ENCODE measurements at places on chromosomes 6 and 20.

- no peak for DNase-seq
These were observed 61.9 kb upstream of the AKIRIN2 start for GRCh38 chr6:87763901-87764300.

DNA sequence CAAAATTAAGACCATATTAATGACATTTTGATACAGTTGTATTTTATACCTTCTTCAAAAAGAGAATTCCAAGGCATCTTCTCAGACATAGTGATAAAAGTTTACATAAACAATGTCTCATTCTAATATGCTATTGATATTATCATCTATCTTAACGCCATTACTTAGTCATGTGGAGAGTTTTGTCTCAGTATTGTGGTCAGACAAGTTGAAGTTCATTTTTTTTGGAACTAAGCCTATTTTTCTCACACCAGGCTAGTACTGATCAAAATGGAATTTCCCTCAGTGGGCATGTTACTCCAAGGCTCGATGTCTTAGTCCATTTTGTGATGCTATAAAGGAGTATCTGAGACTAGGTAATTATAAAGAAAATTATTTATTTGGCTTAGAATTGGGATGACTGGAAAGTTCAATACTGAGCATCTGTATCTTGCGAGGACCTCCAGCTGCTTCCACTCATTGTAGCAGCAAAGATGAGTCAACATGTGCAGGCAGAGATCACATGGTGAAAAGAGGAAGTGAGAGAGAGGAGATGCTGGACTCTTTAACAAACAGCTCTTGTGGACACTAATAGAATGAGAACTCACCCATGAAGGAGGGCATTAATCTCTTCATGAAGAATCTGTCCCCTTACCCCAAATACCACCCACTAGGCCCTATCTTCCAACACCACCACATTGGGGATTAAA, 825.5 kb upstream of the MANEA start:
- DNase-seq, result no peak

- DNase-seq, result no peak
These were observed 553.3 kb downstream of the C6orf118 start for GRCh38 chr6:164756142-164756541.

DNA sequence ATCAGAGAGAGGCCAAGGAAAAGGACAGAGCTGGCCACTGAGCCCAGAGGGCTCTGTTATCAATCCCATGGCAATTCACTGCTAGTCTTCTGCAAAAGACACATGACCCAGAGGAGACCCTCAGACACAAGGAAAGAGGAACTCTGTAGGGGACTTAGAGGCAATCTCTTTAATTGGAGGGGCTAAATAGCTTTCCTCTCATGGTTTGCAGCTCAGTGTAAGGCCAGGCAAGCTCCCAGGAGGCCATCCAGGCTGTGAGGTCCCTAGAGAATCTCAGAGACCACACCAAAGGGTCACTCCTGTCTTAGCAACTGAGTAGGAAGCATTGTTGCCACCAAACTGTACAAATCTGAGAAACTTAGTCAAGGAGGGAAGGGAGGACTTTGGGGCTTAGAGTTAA, 10.0 kb upstream of the HLA-DOA start:
- no peak for DNase-seq

DNA sequence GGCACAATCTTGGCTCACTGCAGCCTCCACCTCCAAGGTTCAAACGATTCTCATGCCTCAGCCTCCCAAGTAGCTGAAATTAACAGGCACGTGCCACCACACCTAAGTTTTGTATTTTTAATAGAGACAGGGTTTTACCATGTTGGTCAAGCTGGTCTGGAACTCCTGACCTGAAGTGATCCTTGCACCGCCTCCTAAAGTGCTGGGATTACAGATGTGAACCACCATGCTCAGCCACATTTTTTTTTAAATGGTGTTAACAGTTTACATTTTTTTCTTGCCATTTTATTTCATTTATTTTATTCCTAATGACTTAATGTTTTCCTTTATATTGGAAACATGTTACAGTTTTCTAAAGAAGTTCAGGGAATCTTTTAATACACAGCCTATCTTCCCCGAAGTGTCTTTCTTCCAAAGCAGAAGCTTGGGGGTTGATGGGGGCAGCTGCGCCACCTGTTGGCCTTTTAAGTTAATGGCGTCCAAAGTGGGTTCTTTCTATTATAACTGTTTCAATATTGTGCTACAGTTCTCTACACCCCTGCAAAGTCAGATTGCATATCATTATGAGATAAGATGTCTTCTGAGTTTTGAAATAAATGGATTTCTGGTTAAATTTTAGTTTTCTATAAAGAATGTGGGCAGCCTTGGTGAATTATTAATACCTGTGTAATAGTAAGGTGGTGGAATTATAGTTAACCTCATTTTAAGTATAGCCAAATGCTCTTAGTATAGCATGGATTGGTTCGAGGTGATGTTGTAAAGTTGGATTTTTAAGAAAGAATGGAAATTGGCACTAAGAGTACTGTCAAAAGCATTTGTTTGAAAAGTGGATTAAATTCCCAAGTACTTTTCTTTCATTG, 42.0 kb upstream of the PLCG1 start:
- peak; percentile 26 for DNase-seq

DNA sequence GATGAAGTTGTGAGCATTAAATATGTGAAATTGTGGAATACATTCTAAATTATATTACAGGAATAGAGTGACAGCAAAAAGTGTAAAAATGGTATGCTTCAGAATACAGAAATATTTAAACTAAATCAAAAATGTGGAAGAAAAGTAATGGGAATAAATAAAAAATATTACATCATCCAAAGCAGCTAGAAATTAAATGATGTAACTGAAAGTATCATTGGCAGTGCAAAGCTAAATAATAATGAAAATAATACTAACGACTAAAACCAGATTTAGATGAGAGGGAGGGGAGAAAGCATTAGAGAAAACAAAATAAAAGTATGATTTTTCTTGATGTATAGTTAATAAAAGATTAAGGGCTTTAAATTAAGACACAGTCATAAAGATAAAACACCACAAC, 1104.0 kb downstream of the EPHA7 start:
- no peak for DNase-seq

DNA sequence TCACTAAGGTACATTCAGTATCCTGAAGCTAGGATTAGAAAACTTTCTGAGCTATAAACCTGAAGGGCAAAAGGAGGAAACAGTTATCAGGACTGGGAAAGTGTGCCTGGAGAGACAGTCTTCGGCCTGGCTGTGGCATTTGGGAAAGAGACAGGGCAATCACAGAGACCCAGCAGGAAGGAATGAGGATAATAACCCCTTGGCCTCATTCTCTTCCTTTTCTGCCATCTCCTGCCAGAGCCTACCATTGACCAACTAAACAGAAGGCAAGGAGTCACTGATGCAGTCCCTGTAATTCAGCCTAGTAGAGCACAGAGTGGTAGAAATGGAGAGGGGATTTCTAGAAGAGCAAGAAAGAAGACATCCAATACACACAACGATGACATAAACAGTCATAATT, 359.4 kb downstream of the HDGFL1 start:
- DNase-seq, result no peak

DNA sequence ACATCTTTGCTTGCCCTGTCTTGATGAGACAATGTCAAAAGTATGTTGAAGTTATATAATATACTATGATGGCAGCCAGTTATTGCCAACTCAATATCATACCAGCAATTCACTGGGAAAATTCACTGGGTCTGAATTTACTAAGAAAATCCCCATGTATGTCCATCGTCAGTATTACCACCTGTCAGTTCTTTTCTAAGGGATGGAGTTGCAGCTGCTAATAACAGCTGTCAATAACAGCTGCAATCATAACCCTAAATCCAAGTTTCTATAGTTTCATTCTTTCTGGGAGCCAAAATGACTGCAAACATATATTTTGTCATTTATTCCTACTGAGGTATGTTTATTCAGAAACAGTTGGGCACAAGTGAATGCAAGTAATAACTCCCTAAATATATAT, 132.6 kb upstream of the RIN2 start:
- no peak for DNase-seq

GRCh38 chr20:54759589-54759988, 284.2 kb downstream of the DOK5 start:
- no peak for DNase-seq

DNA sequence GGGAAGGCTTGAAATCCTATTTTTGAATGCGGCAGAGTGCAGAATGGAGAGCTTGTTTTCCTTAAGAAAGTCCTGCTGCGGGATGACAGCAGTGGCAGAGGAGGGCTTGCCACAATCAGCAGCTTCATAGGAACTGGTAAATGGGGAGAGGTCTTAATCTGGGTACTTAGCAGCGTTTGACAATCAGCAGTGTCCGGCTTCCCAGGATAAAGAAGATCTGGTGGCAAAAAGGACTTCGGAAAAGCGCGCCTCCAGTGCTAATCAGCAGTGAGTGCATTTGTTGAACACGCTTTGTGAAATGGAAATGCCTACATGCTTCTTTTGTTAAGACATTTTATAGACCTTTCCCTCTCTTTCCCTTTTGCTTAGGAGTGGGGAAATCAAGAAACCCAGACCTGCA, 735.7 kb downstream of the QKI start:
- no peak for DNase-seq

DNA sequence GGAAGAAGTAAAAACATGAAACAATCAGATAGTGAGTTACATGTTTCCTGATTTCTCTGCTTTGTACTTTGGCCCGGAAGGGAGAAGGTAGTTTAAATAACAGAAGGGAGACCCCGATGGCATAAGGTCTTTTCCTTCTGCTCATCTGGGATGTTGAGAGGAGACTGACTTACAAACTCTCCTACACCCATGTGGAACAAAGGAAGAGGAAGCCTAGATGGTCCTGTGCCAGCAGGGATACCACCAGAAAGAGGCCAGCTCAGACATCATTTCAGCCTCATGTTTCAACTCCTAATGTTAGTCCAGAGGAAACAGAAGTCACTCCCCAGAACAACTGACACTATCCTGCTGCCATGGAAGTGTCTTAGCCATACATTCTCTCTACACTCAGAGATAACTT, 250.7 kb upstream of the NOX3 start:
- no peak for DNase-seq

GRCh38 chr6:16124198-16125180, 4.4 kb upstream of the MYLIP start:
- DNase-seq, result no peak

GRCh38 chr20:22490287-22491193, 93.8 kb downstream of the FOXA2 start:
- DNase-seq, result no peak

DNA sequence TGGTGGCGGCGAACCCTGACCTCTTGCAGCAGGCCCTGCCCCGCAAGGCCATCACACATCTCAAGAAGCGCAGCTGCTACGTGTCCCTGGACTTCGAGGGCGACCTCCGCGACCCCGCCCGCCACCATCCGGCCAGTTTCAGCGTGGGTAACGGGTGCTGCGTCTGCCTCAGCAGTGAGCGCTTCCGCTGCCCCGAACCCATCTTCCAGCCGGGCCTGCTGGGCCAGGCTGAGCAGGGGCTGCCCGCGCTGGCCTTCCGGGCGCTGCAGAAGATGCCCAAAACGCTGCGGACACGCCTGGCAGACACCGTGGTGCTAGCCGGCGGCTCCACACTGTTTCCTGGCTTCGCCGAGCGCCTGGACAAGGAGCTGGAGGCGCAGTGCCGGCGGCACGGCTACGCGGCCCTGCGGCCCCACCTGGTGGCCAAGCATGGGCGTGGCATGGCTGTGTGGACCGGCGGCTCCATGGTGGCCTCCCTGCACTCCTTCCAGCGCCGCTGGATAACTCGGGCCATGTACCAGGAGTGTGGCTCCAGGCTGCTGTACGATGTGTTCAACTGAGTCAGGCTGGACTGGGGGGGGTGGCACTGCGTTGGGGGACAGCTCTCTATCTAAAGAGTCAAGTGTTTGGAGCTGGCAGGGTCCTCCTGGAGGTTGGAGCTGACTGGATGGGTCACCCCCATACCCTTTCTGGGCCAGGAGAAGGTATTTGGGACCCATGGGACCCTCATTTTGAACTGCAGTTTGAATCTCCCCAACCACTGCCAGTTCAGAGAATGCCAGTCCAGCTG, 1.1 kb downstream of the ACTL10 start:
- peak; percentile 55 for DNase-seq

- no peak for DNase-seq
These were observed 138.0 kb downstream of the MAP3K7 start for GRCh38 chr6:90448836-90449235.

Data from T follicular helper cell (primary cell).